ENCODE measurements at places on chromosomes 12 and 14.

GRCh38 chr12:105947906-105948305 is 190.8 kb downstream of the NUAK1 start:
- no peak for DNase-seq

- no peak for DNase-seq
These were observed 13.4 kb upstream of the TAS2R43 start for GRCh38 chr12:11105546-11105945.

GRCh38 chr12:118259079-118259478 is 113.6 kb downstream of the TAOK3 start:
- no peak for DNase-seq

GRCh38 chr14:82642425-82642824 is 1108.8 kb upstream of the SEL1L start:
- no peak for DNase-seq

DNA sequence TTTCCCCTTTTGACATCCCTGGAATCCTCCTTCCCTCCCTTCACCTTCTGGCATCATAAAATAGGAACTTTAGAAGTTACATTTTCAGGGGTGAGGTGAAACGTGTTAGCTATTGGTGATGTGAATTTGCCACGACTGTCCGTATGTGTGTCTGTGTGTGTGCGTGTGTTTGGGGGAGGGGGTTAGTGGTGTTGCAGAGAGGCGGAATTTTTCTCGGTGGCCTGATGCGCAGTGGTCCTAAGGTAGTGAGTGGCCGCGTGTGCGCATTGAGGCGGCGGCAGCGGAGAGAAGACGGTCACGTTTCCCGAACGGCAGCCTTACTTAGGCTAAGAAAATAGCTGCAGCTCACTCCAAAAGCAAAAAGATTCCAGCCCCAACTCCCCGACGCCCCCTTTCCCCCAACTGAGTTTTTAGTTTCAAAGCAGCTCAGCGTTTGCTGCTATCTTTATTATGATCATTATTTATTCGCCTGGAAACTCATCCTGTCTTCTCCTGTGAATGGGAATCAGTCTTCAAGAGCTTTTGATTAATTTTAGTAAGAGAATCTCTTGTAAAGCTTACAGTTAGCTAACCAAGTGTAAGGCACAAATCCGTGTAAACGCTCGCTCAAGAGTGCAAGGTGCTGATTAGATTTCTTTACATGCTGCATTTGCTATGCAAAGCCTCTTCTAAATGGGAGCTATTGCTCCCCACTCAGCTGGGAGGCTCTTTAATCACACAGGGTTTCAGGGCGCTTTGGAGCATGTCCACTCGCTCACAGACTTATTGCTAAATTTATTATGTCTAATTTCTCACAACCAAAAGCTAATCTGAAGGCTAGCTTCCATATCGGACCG is 4.7 kb downstream of the FLRT2 start:
- DNase-seq: no peak

GRCh38 chr12:68915055-68915454 is 17.9 kb downstream of the CPM start:
- DNase-seq: no peak

GRCh38 chr14:24817212-24818057 is 183.4 kb upstream of the GZMB start:
- peak; percentile 10 for DNase-seq

- no peak for DNase-seq
These were observed 3.9 kb downstream of the GNPTAB start for GRCh38 chr12:101826766-101827368.

- no peak for DNase-seq
These were observed 29.3 kb upstream of the DAAM1 start for GRCh38 chr14:59159169-59159568.

GRCh38 chr14:24151404-24152080 is 4.2 kb downstream of the RNF31 start:
- no peak for DNase-seq

DNA sequence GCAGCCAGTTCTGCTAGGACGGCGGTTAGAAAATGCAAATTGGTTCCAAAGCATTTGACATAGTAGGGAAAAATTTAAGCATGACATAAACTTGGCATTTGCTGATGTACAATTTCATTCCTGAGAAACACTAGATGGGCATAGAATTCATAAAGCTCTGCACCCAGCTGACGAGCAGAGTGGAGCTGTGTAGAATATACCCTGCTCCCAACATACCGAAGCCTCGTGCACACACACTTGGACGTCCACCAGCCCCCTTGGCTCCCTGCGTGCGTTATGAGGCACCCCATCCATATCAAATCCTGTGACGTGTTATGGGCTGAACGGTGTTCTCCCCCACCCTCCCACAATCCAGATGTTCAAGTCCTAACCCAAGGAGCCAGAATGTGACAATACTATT is 65.4 kb downstream of the CLMN start:
- DNase-seq: no peak

- DNase-seq: no peak
These were observed 12.1 kb downstream of the C14orf132 start for GRCh38 chr14:96051231-96051630.

- no peak for DNase-seq
These were observed 2.2 kb upstream of the ATXN3 start for GRCh38 chr14:92108345-92109254.

GRCh38 chr12:130829391-130830245 is 9.4 kb downstream of the STX2 start:
- DNase-seq: no peak

DNA sequence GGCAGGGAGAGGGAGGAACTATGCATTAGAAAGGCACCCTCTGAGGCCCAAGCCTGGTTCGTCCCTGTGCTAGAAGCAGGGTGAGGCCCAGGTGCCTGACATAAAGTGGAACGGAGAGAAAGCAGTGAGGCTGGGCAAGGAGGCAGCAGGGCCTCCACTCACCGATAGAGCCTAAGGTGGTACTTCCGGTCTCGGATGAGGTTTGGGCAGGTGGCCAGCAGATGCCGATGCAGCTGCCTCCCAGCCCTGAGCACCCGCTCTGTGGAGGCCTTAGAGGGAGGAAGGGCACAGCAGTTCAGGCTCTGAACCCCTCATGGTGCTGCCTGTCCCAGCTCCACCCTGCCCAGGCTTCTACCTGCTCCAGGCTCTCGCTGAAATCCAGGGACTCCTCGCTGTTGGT is 7.1 kb downstream of the RAPGEF3 start:
- DNase-seq: no peak

DNA sequence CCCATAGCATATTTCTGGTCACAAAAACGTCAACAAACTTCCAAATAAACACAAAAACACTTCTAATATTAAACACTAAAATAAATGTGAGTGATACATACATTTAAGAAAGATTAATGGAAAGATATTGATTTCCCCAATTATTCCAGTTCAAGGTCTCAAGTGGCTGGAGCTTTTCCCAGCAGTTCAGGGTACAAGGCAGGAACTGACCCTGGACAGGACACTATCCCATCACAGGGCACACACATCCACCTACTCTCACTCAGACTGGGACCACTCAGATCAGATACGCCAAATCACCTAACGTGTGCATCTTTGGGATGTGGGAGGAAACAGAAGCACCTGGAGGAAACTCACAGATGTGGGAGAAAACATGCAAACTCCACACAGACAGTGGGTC is 50.4 kb downstream of the GCH1 start:
- no peak for DNase-seq

- DNase-seq: no peak
These were observed 943 bp upstream of the MGAT4C start for GRCh38 chr12:86257134-86257533.

DNA sequence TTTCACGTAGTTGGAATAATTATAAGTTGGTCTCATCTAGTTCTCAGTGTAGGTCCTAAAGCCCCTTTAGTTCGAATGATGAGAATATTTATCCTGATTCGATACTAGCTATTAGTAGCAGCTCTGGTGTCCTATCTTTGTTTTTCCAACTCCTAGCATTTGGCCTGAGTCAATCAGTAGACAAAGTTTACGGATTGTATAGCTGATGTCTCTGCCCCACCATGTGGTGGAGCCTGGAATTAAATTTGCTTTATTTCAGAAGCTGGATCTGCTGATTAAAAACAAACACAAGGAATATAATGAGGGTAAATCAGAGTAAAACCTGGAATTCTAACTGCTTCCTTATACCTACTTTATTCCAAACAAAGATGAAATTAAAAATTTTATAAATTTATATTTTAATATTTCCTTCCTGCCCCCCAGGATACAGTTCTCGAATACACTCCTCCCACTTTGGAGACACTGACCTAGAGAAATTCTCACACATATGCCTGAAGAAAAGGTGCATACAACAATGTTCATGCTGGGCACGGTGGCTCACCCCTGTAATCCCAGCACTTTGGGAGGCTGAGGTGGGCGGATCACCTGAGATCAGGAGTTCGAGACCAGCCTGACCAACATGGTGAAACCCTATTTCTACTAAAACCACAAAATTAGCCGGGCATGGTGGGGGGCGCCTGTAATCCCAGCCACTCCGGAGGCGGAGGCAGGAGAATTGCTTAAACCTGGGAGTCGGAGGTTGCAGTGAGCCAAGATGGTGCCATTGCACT is 7.6 kb upstream of the BRMS1L start:
- no peak for DNase-seq

DNA sequence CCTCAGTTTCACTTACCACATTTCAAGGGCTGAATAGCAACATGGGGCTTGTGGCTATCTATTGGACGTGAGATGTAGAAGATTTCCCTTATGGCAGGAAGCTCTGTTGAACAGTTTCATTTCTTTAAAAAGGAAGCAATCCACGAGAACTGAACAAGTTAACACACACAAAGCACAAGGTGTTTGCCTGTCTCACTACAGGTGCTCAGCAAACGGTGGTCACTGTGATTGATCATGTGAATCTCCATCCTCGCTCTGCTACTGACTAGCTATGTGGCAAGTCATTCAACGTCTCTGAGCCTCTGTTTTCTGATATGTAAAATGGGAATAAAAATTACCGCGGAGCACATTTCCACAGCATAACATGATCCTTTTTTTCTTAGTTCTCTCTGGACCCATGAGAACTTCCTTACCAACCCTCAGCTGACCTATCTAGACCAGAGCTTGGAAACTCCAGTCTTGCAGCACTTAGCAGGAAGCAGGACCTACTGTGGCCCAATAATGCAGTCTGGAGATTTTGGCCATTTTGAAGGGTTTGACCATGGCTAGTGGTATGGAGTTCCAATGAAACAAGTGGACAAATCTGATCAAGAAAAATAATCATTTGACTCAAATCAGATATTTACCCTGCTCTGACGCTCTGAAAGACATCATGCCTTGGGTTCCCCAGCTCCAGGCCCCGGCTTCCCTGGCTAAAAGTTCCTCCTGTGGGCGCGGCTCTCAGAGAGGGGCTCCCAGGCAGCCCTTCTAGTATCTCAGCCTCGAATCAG is 278.8 kb downstream of the ZFP36L1 start:
- no peak for DNase-seq

GRCh38 chr12:49863946-49864797 is 21.3 kb upstream of the BCDIN3D start:
- DNase-seq: no peak

- no peak for DNase-seq
These were observed 1.6 kb upstream of the CDKN1B start for GRCh38 chr12:12715459-12716150.

DNA sequence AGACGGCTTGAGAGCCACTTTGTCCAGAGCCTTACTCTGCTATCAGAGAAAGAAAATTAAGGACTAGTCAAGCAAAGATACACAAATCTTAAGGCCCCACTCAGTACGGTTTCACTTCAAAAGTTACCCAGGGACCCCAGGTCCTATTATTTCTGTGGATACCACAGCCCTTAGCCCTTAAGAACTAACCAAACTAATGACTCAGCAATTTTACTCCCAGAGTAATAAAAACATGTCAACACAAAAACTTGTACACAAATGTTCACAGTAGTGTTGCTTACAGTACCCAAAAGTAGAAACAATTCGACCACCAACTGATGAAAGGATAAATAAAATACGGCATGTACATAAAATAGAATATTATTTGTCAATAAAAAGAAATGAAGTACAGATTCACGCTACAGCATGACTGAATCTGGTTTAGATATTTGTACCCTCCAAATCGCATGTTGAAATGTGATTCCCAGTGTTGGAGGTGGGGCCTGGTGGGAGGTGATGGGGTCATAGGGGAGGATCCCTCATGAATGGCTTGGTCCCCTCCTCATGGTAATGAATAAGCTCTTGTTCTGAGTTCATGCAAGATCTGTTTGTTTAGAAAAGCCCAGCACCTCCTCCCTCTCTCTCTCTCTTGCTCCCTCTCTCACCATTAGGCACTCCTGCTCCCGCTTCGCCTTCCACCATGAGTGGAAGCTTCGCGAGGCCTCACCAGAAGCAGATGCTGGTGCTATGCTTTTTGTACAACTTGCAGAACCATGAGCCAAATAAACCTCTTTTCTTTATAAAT is 30.5 kb downstream of the AREL1 start:
- no peak for DNase-seq

- no peak for DNase-seq
These were observed 41.5 kb downstream of the ANO6 start for GRCh38 chr12:45257185-45257930.

Measured in DMS153 (cell line).